ENCODE measurements at places on chromosomes 5 and 9. TPM values are rescaled to one million over a fixed set of nuclear protein-coding genes. Genes with fewer than 3 reads are reported as not detected.

DNA sequence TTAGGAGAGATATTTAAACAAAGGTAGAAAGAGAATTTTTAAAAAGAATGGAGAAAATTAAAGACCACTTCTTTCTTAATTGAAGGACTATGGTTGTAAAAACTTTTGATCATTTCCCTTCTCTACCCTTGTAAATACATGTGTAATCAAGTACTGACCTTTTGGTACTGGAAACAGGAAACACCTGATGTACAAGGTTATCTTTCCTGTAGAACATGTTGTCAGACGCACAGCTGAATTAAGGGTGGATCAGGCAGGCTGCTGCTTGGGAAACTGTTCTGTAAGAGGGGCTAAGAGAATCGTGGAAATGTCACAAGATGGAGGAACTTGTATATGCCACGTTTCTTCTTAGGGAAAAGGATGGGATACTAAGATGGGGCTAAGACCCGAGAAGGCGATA is 341.6 kb downstream of the ZNF608 start:
- no peak for DNase-seq

DNA sequence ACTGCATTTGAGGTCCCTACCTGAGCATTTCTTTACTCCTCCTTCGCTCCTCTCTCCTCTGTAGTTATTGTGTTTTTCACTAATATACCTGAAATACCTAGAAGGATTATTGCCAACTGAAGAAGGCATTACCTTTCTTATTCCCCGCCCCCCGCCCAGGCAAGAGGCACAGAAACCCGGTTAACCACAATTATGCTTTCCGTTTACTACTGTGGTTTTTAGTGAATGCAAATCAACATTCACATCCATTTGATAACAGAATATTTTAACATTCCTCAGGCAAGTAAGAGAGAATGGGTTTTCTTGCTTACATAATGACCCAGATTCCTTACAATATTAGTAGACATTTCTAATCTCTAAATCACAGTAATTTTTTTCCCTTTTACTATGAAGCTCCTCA is 136.9 kb downstream of the PCSK5 start:
- no peak for DNase-seq

- no peak for DNase-seq
Measured at GRCh38 chr9:8468045-8468637, 668.6 kb upstream of the DMAC1 start.

DNA sequence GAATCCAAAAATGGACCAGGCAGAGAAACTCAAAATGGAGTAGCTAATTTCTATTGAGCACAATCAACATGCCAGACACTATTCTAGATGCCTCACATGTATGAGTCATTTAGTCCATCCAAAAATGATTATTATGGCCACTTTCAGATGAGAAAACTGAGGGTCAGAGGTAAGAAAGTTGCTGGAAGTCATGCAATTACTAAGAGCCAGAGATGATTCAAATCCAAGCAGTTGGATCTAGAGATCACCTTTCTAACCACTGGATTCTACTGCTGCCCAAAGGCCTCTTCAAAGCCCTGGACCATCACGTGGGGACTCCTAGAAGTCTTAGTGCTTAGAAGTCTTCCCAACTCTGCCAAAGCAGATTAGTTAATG is 51.8 kb upstream of the HMHB1 start:
- no peak for DNase-seq

DNA sequence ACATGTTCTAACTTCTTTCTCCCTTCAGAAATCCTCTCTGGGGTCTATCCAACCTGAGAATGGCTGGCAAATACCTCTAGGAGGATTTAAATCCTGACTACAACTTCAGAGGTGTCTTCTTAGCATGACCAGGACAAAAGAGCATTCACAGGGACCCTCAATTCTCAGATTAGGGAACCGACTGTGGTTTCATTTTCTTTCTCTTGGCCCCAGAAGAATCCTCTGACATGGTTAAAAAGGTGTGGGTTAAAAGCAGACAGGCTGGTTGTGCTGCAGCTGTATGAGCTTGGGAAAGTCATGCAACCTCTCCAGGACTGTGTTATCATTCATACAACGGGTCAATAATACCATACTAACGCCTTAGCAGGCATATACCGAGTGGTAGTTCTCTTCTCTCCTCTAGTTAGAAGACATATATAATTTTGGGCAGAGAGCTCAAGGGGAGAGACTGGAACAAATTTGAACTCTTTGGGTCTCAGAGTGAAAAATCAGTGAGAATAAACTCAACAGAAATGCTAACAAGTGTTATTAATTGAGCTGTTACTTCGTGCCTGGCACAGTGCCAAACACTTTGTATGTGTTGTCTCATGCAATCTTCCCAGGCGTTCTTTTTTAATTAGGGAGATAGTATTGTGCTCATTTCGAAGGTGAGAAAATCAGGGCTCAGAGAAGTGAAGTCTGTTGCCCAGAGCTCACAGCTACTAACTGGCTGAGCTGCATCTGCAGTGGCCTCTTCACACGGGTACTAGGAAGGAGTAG is 35.2 kb downstream of the INSYN2B start:
- no peak for DNase-seq

- no peak for DNase-seq
Measured at GRCh38 chr5:169164481-169164925, 136.4 kb downstream of the SLIT3 start.

- no peak for DNase-seq
Measured at GRCh38 chr5:180848265-180848664, 12.8 kb downstream of the ZFP62 start.

- DNase-seq: no peak
Measured at GRCh38 chr5:139342423-139342723, 719 bp downstream of the PAIP2 start.

DNA sequence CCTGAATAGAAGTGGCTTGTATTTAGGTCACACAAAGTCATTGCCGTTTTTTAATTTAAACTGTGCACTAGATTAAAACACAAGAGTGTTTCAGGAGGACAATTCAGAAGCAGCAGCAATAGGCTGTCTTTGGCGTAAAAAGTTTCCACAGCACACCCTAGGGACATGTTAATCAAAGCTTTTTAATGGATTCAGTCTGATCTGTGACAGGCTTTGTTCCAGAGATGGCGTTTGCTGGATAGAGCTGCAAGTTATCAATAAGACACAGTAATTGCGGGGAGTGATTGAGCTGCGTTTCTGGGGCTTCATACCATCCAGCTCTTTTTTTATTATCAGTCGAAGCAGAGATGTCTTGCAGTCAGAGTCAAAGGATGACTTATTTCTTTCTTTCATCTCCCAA is 300.3 kb downstream of the ZNF608 start:
- no peak for DNase-seq

GRCh38 chr5:118968406-118968911 is 19.9 kb downstream of the DTWD2 start:
- DNase-seq: no peak

- DNase-seq: no peak
Measured at GRCh38 chr5:93674138-93674537, 67.3 kb downstream of the POU5F2 start.

GRCh38 chr9:85723215-85723614 is 18.5 kb downstream of the AGTPBP1 start:
- no peak for DNase-seq

DNA sequence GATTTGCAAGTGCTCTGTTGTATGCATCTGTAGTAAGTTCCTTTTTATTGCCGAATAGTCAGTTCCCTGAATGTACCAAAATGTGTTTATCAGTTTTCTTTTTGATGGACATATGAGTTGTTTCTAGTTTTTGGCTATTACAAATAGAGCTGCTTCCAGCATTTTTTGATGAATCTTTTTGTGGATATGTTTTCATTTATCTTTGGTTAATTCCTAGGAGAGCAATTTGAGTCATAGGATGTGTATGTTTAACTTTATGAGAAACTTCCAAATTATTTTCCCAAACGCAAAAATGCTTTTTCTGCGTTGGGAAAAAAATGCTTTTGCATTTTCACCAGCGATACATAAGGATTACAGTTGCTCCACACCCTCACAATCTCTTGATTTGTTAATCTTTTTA is 287.7 kb downstream of the FER start:
- DNase-seq: no peak

GRCh38 chr9:2059274-2059929 is 44.3 kb downstream of the SMARCA2 start:
- DNase-seq: no peak

GRCh38 chr9:131008909-131009618 is at the start of gene LAMC3:
LAMC3 (plus strand) TSS chr9:131009174; CDS start chr9:131009215, 41 bp downstream.
- no peak for DNase-seq

DNA sequence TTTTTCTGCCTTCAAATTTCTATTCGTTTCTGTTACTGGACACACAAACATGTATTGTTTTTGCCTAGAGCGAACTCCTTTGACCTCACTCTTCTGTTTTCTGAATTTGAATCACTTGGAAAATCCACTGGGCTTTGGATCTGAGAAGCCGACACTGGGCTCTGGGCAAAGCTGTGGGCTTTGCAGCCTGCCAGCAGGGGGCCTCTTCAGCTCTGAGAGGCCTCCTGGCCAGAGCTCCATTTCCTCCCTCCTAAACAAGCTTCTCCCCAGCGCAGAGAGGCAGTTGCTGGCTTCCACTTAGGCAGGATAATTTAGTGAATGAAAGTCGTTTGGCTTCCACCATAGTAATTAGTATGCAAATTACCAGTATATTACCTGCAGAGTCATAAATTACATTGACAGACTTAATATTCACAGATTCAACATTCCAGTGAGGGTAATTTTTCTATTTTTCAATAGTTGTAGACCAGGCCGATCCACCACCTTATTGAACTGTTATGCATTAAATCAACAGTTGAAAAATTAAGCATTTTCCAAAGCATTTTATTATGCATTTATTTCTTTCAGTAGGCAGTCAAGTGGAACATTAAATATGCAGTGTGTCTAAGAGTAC is 104.0 kb upstream of the ZNF366 start:
- peak; percentile 37 for DNase-seq

DNA sequence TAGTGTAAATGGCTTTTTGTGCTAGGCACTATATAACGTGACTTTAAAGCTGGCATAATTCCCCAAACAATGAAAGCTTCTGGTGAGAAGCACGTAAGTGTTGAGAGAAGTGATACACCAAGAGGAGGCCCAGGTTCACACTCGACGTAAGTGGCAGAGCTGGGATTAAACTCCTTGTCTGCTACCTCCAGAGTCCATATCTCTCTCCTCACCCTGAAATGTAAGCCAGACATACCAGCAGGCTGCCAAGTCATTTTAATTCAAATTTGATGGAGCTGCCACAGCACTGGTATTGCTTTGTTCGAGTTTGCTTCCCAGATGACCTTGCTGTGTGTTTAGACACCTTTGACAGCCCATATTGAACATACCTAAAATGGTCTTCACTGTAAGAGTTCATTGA is 319.7 kb downstream of the GLIS3 start:
- no peak for DNase-seq

- no peak for DNase-seq
Measured at GRCh38 chr5:165576678-165577275, 2071.4 kb downstream of the MAT2B start.

DNA sequence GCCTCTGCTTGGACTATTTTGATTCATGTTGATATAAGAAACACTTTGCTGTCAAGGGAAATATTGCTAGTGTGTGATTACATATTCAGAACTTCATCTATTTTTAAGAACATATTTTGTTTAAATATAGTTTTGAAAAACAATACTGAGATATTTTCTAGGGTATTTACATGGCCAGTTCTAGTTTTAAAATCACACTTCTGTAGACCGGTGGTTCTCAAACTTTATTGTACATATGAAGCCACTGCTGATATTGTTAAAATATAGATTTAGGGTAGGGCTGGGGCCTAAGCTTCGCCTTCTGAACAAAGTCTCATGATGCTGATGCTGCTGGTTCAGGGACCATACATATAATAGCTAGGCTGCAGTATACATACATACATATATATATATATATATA is 1000.0 kb downstream of the PTPRD start:
- DNase-seq: no peak

DNA sequence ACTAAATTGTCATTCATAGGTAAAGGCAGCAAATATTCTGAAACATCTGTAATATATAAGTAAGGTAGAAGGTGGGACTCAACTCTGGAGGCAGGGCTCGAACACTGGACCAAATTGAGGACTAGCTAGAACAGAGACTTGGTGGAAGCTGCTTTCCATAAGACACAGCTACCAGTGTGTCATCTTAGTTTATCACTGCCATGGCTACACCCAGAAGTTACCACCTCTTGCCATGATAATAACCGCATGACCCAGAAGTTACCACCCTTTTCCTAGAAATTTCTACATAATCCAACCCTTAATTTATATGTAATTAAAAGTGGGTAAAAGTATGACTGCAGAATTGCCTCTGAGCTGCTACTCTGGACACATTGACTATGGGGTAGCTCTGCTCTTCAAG is 99.7 kb downstream of the STARD4 start:
- DNase-seq: no peak

The ADRA1B gene
- 2.8 TPM for polyA plus RNA-seq

The DPYSL3 gene
- 33.1 TPM for polyA plus RNA-seq

The BBLN gene
- 30.0 TPM for polyA plus RNA-seq

The SPAG8 gene
- polyA plus RNA-seq: 8.6 TPM

The PELO gene
- polyA plus RNA-seq: 29.6 TPM

The ARHGAP26 gene
- 10.9 TPM for polyA plus RNA-seq

The NRG2 gene
- polyA plus RNA-seq: 1.7 TPM

The DTWD2 gene
- polyA plus RNA-seq: 14.7 TPM

The GMCL2 gene
- 0.08 TPM for polyA plus RNA-seq

The PCDHAC1 gene
- 0.09 TPM for polyA plus RNA-seq
